Lower leg skin (tissue), 4 donors: ENCODE measurements at places on chromosomes 12 and 14.

- DNase-seq: no peak
These were observed 24.3 kb downstream of the HIF1A start for GRCh38 chr14:61719344-61720293.

DNA sequence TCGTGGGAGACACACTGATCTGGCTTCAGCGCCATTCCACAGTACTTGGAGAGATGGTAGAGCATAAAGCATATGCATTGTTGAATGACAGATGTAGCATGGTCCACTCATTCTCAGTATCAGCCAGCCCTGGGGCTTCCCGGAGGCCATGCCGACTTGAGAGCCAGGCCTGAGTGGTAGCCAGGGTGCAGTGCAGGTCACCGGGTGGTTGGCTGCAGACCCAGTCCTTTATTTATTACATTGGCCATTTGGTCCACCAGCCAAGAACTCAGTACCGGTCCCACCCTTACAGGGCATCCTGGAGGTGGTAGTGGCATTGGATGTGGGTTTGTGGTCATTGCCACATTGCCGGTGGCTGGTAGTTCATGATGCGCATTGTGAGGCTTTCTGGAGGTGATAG is 121.6 kb upstream of the RTL1 start:
- DNase-seq: no peak

GRCh38 chr12:91384806-91385205 is 202.2 kb upstream of the DCN start:
- no peak for DNase-seq

DNA sequence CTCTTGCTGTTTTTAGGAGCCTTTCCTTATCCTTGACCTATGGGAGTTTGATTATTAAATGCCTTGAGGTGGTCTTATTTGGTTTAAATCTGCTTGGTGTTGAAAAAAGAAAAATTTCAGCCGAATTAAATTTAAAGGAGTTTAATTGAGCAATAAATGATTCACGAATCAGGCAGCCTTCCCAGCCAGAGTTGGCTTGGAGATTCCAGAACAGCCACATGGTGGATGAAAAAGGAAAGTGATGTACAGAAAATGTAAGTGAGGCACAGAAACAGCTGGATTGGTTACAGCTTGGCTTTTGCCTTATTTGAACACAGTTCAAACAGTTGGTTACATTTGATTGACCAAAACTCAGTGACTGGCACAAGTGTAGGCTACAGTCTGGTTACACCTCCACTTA is 69.7 kb downstream of the WASHC3 start:
- no peak for DNase-seq

- DNase-seq: no peak
These were observed 20.5 kb downstream of the CBX5 start for GRCh38 chr12:54259194-54260011.

- DNase-seq: no peak
These were observed 164.1 kb upstream of the CDKN3 start for GRCh38 chr14:54232735-54233134.

GRCh38 chr12:129570796-129571400 is 332.9 kb downstream of the TMEM132D start:
- no peak for DNase-seq

GRCh38 chr12:50081096-50081808 is 3.9 kb upstream of the SMARCD1 start:
- DNase-seq: no peak

GRCh38 chr12:116400636-116401372 is 123.3 kb upstream of the MED13L start:
- no peak for DNase-seq

DNA sequence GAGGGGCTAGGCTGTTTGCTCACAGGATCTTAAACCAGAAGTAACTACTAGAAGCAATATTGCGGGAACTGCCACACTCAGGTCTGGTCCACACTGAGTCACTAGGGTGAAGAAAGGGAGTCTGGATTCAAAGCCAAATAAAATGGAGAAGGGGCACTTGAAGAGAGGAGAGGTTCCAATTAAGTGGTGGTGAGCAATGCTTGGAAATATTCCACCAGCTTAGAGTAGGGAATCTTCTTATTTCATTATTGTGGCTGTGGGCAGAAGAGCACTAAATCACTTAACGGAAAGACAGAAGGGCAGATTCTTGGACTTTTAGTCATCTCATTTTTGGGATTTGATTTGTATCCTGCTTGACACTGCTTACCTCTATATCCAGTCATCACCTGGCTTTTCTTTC is 48.6 kb upstream of the PPP1R12A start:
- no peak for DNase-seq

DNA sequence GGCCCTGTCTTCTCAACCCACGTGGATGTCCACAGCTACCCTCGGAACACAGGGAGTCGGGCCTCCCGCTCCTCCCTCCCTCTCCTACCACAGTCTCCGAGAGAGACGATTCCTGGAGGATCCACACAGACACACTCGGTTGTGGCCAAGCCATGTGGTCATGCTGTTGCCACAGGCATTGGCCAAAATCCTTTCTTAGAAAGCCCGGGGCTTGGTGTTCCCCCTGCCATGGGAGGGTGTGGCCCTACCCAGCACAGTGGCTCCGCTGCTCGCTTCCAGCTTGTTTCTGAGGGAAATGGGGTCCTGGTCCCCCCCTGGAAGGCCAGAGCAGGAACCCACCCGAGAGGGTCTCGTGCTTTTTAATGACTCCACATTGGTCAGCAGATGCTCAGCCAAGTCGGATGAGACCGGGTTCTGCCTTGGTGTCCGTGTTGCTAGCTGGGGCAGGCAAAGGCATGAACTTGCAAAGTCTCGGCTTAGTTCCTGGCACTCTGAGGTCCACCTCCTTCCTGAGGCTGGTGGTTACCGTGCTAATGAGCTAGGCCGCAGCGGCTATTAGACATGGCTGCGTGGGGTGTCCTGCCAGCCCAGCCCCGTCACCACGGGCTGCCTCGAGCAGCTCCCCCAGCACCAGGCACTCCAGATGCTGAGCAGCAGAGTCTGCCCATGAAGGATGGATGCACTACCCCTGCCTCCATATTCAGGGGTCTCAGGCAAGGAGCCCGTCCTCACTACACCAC is 46.8 kb upstream of the MEG3 start:
- no peak for DNase-seq

DNA sequence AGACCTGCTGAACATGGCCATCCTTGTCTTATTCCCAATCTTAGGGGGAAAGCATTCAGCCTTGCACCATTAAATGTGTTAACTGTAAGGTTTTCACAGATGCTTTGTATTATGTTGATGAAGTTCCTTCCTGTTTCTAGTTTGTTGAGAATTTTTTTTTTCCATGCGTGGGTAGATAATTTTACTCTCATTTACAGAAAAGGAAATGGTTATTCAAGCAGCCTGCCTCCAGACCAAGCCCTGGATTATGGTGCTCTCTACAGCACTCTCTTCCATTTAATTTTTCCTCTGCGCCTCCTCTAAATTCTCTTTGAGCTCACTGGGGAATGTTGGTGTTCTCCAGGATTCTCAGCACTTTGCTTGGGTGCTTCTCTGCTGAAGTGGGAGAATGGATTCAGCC is 179.3 kb upstream of the PZP start:
- DNase-seq: no peak

DNA sequence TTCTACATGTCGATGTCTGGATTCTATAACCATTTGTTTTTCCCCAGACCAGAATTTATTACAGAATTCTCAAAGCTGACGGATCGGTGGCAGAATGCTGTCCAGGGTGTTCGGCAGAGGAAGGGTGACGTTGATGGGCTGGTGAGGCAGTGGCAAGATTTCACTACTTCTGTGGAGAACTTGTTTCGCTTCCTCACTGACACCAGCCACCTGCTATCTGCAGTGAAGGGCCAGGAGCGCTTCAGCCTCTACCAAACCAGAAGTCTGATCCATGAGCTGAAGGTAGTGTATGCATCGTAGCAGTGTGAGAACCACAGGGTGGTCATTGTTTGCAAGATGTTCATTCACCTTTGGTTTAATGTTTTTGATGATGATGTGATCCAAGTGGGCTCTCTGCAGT is 124.0 kb downstream of the ESR2 start:
- no peak for DNase-seq

- DNase-seq: no peak
These were observed 10.3 kb upstream of the TRHDE start for GRCh38 chr12:72261885-72262284.

- peak; percentile 92 for DNase-seq
These were observed 58.7 kb downstream of the DRAM1 start for GRCh38 chr12:101935890-101936746.

DNA sequence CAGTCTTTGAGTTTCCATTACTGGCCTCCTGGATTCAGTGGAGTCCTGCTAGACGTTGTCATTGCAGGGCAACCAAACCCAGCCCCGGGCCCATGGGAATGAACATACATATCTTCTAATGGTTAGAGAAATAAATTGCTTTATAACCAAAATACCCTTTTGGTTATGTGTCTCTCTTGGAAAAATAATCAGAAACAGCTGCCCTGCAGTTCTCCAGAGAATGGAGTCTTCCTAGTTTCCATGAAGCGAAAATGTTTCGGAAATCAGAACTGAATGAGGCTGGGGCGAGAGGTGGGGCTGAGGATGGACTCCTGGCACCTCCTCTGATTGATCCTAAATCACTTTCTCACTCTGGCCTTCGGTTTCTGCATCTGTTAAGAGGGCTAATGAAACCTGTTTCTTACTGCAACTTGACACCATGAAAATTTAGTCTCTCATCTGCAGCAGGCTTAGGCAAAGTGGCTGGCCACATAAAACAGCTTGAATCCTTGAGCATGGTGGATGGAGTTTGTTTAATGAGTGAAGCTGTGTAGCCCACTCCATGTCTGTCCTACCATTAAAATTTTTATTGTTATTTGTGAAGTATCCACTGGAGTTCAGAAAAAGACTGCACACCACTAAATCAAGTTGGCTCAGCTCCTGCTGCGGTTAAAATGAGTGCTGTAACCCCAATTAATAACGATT is 198.9 kb downstream of the CACNA1C start:
- DNase-seq: no peak

DNA sequence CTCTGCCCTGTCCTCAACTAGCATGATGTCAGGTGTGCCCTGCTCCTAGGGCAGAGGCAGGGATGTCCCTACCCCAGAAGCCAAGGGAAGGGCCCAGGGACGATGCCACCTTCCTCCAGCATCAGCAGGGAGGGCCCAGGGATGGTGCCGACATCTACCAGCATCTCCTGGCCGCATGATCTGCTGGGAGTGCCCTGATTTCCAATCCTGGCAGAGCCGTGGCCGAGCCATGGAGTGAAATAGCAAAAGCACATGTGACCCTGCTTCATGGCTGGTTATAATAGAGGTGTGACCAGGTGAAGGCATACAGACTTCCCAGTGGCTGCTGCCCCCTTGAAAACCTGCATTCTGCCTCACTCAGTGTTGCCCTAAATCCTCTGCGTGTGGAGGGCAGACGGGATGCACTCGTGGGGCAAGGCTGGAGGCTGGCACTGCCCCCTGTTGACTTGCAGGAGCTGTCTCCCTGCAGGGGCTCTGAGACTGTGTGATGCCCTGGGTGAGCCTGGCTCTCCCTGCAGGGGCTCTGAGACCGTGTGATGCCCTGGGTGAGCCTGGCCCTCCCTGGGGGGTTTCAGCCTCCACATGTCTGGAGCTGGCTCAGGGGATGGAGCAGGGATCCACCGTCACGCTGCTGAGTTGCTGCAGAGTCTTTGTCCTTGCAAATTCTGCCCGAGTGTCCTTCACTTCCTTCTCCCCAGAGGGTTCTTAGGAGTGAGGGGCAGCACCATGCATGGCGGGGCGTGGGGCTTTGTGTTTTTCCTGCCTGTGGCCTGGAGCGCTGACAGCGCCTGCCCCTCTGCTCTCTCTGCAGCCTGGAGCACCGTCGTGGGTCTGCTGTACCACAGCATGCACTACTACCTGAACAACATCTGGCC is 51.7 kb downstream of the ADGRD1 start:
- DNase-seq: no peak

DNA sequence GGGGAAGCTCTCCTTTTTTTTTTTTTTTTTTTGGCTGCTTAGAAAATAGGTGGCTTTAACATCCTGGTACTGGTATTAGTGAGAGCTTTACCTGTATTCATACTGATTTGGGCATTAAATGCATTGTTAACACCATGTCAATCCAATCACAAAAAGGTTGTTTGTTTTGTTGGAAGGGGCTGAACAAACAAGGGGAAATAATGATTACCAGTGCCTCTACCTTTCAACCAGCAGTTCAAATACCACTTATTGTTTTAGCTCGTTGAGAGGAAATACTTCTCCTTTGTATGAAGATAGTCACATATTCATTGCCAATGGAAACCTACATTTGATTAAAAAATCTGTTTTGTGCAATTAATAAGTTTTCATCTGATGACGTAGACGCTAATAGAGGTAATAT is 72.9 kb downstream of the MIPOL1 start:
- DNase-seq: no peak

DNA sequence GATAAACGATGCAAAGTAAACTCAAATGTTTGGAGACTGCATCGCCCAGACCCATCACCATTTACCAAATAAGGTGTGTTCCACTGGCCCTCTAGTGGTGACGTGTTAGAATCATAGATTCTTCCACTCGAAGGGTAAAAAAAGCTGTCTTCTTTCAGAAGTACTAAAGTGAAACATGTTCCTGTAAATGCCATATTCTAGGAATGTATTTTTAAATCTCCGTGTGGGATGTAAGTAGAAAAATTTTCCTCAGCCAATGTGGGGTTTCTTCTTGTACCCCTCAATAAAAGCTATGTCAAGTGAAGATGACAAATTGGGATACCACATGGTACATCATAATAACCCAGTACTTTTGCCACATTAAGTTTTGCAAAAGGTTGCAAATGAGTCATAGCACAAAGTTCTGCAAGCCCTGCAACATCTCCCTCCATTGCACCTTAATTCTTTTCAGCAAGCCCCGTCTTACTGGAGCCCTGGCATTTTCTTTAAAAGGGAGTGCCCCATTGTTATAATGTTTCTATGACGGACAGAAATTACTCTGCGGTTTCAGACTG is 100.8 kb downstream of the CCER1 start:
- DNase-seq: no peak

DNA sequence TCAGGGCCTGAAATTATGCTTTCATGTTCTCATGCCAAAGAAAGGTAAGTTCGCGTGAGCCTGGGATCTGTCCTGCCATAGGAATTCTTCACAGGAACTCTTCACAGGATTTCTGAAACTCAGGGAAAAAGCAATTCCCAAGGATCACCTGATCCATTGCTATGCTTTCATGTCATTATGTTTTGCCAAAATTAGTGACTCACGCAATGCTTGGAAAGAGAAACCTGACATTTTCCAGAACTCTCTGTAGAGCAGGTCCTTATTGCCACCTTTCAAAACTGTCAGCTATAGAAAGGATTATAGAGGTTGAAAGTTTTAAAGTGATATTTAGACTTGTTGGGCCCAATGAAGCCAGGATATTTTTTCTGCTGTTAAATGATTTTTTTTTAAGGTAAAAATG is 6.3 kb upstream of the KCNJ8 start:
- no peak for DNase-seq

GRCh38 chr12:82858534-82858917 is 171.8 kb downstream of the TMTC2 start:
- DNase-seq: no peak

- DNase-seq: no peak
These were observed 57.1 kb downstream of the ANO4 start for GRCh38 chr12:100851637-100852036.

- peak; percentile 65 for DNase-seq
These were observed 114.5 kb upstream of the NCOR2 start for GRCh38 chr12:124681779-124682391.

DNA sequence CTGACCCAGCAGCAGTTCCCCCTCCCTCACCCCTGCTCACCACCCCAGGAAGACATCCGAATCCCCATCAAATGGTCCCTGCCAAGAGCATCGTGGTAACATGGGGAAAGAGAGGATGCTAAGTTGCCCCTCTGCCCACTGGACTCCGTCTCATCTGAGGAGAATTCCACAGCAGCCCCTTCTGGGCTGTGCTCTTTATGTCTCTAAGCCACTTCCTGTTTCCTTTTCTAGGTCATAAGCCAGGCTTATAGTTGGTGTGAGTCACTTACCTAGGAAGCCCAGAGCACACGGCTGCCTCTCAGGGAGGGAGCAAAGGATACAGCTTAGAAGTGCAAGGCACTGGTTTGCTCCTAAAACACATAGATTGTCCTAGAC is 76.0 kb downstream of the VCPKMT start:
- DNase-seq: no peak
